ENCODE measurements at places on chromosomes 12 and 14.

GRCh38 chr12:1970331-1970900 is 33.8 kb downstream of the DCP1B start:
- DNase-seq, result no peak

- no peak for DNase-seq
These were observed 26.5 kb upstream of the ACTN1 start for GRCh38 chr14:69005432-69006148.

DNA sequence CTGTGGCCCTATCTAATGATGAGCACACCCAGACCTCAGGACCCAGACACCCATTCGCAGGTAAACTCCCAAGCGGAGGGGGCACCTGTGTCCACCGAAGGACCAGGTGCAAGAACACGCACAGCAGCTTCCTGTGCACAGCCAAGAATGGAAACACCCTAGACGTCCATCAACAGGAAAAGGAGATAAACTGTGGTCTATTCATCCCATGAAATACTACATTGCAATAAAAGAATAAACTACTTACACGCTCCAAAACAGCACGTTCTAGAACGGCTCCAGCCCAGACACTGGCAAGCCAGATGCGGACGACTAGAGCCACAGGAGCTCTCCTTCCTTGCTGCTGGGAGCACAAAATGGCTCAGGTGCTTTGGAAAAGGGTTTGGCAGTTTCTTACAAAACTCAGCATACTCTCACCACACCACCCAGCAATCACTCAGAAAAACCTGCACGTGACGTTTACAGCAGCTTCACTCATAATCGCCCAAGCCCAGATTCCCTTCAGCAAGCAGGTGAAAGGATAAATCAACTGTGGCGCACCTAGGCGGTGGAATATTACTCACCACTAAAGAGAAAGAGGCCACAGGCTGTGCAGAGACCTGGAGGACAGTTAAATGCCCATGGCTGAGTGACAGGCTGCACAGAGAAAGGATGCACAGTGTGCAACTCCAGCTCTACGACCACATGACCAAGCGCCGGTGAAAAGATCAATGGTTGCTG is 21.0 kb downstream of the BRF1 start:
- no peak for DNase-seq

DNA sequence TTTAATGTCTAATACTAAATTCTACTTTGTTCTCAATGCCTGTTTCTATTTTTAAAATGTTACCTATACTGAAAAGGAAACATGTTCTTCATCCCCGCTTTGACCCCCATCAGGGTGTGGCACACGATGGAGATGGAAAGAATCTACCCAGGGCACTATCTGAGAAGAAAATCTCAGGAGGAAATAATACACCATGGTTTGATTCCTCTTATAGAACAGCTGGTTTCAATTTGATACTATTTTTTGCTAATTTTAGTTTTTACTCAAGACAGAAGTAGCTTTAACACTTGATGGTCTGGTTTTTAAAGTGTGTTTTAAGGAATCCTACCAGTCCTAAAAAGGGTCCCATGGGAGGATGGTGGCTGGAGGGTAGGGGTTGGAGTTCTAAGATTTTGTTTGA is 56.7 kb downstream of the PPM1H start:
- DNase-seq, result no peak

GRCh38 chr14:91349481-91350074 is 68.0 kb downstream of the CCDC88C start:
- no peak for DNase-seq

GRCh38 chr14:77212943-77213678 is 31.5 kb downstream of the TMEM63C start:
- peak; percentile 68 for DNase-seq

DNA sequence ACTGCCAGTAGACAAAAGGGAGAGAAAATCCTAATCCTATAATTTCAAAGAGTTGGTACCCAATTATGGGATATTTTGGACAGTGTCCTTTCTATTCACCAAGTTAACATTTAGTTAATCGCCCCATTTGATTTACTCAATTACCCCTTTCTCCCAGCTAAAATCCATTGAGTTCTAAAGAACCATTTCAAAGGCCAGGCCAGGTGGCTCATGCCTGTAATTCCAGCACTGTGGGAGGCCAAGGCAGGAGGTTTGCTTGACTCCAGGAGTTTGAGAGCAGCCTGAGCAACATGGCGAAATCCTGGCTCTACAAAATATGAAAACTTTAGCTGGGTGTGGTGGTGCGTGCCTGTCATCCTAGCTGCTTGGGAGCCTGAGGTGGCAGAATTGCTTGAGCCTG is 5.5 kb upstream of the GPR19 start:
- DNase-seq, result no peak

DNA sequence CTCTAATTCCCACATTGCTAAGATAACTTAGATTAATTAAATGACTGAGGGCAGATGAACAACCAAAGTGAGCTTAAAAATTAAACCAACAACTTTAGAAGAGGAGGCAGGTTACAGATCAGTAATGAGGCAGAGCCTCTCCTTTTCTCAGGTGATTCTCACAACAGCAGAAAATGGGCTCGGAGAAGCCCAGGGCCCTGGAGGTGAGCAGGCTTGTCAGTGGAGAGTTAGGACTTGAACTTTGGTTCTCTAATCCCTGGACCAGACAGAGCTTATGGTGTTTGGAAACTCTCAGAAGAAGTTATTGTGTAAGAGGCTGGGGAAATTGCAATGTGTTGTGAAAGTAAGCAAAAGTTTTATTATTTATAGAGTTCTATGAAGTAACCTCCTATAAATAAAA is 2.8 kb downstream of the TRHDE start:
- no peak for DNase-seq

GRCh38 chr12:53869500-53869899 is 69.1 kb upstream of the HOXC13 start:
- no peak for DNase-seq

DNA sequence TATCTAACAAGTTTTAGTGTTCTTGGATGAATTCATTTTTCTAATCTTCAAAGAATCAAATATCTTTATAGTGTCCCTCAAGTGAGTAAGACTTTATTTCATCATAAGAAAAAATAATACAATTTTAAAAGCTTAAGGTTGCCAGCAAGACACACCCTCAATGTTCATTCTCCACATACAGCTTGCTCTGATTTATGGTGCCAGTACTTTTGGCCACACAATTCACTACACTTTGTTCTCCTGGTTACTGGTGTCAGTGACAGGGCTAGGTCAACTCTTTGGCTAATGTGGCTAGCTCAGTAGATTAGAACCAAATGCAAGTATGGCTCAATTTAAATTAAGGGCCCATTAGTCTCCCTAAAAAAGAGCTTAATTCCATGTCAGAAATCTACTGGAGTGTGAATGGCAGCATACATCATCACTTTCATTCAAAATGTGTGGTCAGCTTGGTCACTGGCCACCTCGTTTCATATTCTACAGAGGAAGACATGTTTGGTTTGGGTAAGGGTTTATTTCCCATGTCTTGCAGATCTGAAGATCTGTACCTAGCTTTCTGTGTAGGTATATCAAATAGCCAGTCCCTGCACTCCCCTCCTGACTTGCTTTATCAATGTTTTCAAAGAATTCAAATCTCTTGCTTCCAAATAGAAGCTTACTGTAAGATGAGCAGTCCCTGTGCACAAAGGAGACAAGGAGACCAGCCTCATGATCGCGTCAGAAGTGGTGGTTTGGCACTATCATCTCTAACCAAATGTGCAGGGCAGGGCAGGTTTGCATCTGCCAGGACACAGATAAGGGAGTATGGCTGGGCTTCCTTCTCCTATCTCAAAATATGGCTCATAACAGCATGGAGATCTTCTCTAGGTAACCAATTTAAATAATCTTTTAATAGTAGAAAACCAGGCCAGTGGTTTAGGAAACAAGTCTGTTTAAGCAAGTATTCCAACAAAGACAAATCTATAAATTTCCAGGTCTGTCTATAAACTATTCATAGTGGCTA is 31.3 kb downstream of the HECTD4 start:
- no peak for DNase-seq

GRCh38 chr12:68040450-68041075 is 51.3 kb downstream of the IFNG-AS1 start:
- peak; percentile 49 for DNase-seq

GRCh38 chr14:94612580-94613554 is 676 bp downstream of the SERPINA3 start:
- no peak for DNase-seq

DNA sequence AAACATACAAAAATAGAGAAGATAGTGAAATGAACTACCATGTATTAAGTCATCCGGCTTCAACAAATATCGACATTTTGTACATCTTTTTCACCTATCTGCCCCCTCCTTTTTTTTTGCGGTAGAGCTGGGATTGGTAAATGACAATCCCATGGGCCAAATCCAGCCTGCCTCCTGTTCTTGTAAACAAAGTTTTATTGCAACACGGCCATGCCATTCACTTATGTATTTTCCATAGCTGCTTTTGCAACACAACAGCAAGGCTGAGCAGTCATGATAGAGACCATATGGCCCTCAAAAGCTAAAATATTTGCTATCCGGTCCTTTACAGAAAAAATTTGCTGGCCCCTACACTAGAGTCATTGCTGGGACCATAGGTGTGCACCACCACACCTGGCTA is 58.1 kb upstream of the PLEKHG3 start:
- no peak for DNase-seq

- no peak for DNase-seq
These were observed 98.3 kb downstream of the NOVA1 start for GRCh38 chr14:26499546-26499945.

DNA sequence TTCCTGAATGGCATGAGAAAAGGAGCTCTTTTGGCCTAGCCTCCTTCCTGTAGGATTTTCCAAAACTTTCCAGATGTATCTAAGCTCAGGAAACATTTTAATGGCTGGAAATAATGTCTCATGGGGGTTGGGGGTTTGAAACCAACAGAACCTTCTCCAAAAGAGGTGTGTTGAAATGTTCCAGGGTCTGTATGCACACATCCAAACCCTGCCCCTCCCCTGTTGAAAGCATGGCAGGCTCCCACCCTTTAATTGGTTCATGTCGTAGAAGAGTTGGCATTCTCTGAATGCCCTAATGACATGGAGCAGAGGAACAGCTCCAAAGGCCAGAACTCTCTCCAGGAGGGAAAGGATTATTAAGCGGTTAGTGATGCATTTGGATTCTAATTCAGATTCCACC is 353.2 kb downstream of the ZFP36L1 start:
- DNase-seq, result no peak

- DNase-seq, result no peak
These were observed 1.3 kb upstream of the TMEM233 start for GRCh38 chr12:119592232-119592631.

GRCh38 chr14:104563742-104564615 is 15.6 kb upstream of the C14orf180 start:
- DNase-seq, result peak; percentile 71

- DNase-seq, result no peak
These were observed 72.2 kb downstream of the ST8SIA1 start for GRCh38 chr12:22262309-22262708.

GRCh38 chr12:62194616-62195015 is 65.6 kb upstream of the USP15 start:
- DNase-seq, result no peak

GRCh38 chr12:92574051-92574783 is 128.6 kb upstream of the PLEKHG7 start:
- DNase-seq, result no peak

DNA sequence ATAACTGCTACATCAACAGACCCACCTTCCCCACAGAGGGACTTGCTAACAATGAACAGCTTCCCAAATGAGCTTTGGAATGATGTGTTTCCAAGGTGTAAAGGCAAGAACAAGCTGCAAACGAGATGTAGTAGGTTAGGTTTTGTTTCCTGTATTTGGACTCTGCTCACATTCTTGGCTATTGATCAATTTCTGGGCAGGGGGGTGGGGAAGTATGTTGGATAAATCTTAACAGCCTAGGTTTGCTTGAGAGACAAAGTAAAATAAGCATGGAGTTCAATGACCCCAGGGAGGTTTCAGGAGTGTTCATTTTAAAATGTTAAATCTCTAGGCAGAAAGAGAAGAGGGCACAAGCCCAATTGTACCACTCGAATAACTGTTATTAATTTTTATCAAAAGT is 146.6 kb downstream of the DPY19L2 start:
- DNase-seq, result no peak

GRCh38 chr12:52351196-52352059 is 15.9 kb downstream of the KRT85 start:
- DNase-seq, result no peak

- DNase-seq, result peak; percentile 21
These were observed 274.9 kb downstream of the PAWR start for GRCh38 chr12:79415746-79416435.

- DNase-seq, result no peak
These were observed 6.4 kb downstream of the AVPR1A start for GRCh38 chr12:63144556-63144955.

- DNase-seq, result no peak
These were observed 2.3 kb upstream of the DUSP6 start for GRCh38 chr12:89354612-89355067.

GRCh38 chr14:103416916-103417315 is 31.7 kb downstream of the MARK3 start:
- DNase-seq, result no peak

- no peak for DNase-seq
These were observed 33.9 kb upstream of the RASSF8 start for GRCh38 chr12:25924491-25925001.

- DNase-seq, result no peak
These were observed 13.3 kb downstream of the BRF1 start for GRCh38 chr14:105287249-105288102.

- DNase-seq, result no peak
These were observed 157.4 kb upstream of the FOXG1 start for GRCh38 chr14:28608851-28609828.

DNA sequence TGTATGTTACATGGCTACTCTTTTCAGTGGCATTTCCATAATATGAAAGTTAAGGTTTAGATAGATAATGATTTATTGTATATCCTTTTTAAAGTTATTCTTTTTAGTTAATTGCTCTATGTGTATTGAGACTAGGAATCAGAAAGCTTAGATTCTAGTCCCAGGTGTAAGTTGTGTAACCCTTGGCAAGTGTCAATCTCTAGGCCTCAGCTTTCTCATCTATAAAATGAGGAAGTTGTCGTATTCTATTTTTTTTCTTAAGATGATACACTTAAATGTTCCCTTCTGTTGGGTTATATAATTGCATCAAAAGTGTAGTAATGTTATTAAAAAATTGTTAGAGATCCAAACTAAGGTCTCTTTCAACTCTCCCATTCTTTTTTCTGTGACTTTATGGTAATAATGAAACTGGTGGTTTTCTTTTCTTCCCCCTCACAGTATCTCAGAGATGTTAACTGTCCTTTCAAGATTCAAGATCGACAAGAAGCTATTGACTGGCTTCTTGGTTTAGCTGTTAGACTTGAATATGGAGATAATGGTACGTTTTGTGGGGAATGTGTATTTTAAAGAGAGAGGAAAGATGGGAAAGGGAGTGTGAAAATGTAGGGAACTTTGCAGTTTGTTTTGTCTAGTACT is 4.1 kb downstream of the RTRAF start:
- no peak for DNase-seq

GRCh38 chr12:120799243-120800045 is 73.8 kb downstream of the ACADS start:
- DNase-seq, result no peak

DNA sequence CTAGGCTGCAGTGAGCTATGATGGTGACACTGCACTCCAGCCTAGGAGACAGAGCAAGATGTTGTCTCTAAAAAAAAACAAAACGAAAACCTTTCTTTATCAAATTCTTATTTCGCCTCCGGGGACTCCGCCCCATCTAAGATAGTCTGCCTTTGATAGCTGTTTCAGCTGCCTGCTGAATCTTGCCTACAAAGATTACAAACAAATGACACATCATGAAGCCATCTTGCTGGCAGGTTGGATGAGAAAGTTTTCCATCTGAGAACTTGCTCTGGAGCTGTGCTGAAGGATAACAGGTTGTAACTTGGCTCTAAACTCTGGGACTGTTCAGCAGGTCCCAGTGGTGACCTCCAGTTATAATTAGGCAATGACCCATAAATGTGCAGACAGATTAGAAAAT is 41.8 kb upstream of the AEBP2 start:
- DNase-seq, result no peak

- DNase-seq, result no peak
These were observed 725 bp downstream of the RIMBP2 start for GRCh38 chr12:130715150-130715997.

Data from NCI-H510A (cell line).